Motor neuron (in vitro differentiated cells): ENCODE measurements at places on chromosomes 11 and 22.

DNA sequence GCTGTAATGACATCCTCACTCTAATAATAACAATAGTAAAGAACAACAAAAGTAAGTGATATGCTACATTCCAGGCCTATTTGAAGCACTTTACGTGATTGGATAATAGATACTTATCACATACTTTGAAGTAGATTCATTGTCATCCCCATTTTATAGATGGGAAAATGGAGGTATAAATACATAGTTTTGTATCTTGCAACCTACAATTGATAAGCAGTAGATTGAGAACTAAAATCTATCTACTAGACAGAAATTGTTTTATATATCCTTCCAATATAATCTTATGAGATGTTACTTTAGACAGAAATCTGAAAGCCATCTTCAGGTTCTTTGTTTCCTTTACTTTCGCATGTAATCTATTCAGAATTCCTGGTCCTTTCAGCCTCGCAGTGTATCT lies 104.6 kb upstream of the CD44 start:
- ATAC-seq, result no peak

DNA sequence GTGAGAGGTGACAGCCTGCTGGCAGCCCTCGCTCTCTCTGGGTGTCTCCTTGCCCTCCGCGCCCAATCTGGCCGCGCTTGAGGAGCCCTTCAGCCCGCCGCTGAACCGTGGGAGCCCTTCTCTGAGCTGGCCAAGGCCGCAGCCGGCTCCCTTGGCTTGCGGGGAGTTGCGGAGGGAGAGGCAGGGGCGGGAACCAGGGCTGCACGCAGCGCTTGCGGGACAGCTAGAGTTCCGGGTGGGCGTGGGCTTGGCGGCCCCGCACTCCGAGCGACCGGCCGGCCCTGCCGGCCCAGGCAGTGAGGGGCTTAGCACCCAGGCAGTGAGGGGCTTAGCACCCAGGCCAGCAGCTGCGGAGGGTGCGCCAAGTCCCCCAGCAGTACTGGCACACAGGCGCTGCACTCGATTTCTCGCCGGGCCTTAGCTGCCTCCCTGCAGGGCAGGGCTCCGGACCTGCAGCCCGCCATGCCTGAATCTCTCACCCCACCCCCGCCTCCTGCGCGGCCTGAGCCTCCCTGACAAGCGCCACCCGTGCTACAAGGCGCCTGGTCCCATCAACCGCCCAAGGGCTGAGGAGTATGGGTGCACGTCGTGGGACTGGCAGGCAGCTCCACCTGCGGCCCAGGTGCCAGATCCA lies 1526.1 kb downstream of the FAM181B start:
- ATAC-seq, result no peak

DNA sequence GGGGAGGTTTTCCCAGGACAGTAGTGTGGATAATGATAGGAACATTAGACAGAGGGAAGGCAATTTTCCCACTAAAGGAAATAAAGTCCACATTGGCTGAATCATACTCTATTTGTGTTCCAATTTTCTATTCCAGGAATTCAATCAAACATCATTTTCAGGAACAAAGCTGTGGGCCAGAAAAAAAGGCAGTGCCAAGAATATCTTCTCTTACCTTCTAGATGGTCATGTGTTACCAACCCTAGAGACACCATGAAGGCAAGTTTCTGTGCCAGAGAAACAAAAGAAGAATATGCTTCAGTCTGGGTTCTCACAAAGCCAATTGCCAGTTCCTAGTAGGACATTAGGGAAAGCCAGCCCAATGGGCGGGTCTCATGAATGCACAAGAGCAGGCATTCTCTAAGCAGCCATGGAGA lies 27.5 kb downstream of the LARGE2 start:
- no peak for ATAC-seq

GRCh38 chr11:64093233-64094039 lies 57.7 kb downstream of the FLRT1 start:
- ATAC-seq, result no peak

DNA sequence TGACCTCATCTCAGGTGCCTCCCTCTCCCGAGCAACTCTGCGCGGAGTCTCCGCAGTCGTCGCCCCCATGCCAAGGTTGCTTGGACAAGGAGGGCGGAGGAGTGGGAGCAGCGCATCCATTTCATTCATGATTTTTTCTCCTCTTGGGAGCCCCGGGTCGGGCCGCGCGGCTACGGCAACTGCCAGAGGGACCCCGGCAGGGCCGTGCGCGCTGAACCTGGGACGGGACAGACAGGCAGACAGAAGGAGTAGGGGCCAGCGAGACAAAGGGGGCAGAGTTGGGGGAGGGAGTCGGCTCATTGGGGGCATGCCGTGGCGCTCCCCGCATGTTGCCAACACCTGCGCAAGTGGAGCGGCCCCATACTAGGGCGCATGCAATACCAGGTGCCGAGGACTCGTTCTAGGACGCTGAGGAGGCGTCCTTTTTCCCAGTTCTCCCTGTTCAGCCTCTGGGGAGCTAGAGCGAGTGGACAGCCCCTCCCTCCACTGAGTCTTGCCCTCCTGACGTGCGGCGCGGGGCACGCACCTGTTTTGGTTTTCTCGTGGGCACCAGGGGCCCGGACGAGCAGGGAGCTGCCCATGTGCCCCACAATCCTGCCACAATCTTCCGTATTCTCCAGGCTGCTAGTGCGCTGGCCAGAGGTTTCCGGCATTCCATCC lies 501 bp upstream of the PTPN5 start:
- ATAC-seq, result peak; percentile 54
